ENCODE measurements at places on chromosomes 5 and 9.

- peak; percentile 16 for DNase-seq
Measured at GRCh38 chr9:74672237-74672636, 175.1 kb downstream of the RORB start.

GRCh38 chr5:174189654-174190541 lies 144.4 kb downstream of the NSG2 start:
- DNase-seq, result peak; percentile 22

DNA sequence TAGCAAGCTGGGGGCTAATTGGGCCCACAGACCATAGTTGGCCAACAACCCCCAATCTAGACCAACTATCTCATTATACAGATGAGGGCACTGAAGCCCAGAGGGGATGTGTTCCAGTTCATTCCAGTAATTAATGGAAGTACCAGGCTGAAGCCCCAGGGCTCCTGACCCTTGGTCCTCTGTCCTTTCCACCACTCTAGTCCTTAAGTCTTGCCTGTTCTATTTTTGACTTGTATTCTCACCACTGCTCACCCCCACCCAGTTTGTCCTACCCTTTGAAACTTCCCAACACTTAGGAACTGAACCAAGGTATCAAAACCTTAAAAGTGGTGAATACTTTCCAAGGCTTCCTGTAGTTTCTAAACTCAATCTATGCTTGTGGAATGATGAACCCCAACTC lies 407.4 kb downstream of the ENC1 start:
- DNase-seq, result no peak

- DNase-seq, result peak; percentile 93
Measured at GRCh38 chr5:177554474-177555111, at the start of gene FAM193B. FAM193B (minus strand) TSS chr5:177554563; CDS start chr5:177554458, 105 bp downstream.

- DNase-seq, result no peak
Measured at GRCh38 chr5:27242258-27242626, 203.9 kb upstream of the CDH9 start.

Measured in kidney tubule cell (primary cell).